ENCODE measurements at places on chromosomes 1 and 21.

GRCh38 chr21:39117440-39117970 is 65.7 kb downstream of the PSMG1 start:
- DNase-seq = no peak

- DNase-seq = no peak
Observed at GRCh38 chr1:14778541-14778897, 180.0 kb downstream of the KAZN start.

GRCh38 chr1:107195476-107195875 is 54.6 kb downstream of the NTNG1 start:
- DNase-seq = no peak

DNA sequence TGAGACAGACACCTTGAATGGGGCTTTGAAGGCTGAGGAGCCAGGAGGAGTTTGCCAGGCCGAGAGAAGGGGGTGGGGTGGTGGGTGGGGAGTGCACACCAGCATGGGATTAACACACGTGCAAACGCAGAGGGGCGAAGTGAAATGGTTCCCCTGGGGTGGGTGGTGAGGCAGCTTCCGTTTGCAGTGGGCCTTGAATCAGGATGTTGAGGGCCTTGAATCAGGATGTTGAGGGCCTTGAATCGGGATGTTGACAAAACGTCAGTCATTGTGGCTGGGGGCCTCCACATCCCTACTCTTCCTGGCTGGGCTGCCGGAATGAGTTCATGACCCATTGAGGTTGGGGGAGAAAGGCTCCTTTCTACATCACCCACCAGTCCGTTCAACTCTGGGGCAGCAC is 16.6 kb downstream of the LDLRAP1 start:
- peak; percentile 21 for DNase-seq

- no peak for DNase-seq
Observed at GRCh38 chr21:37270576-37271365, 3.6 kb upstream of the VPS26C start.

- DNase-seq = no peak
Observed at GRCh38 chr1:93811326-93812065, 67.5 kb downstream of the DNTTIP2 start.

DNA sequence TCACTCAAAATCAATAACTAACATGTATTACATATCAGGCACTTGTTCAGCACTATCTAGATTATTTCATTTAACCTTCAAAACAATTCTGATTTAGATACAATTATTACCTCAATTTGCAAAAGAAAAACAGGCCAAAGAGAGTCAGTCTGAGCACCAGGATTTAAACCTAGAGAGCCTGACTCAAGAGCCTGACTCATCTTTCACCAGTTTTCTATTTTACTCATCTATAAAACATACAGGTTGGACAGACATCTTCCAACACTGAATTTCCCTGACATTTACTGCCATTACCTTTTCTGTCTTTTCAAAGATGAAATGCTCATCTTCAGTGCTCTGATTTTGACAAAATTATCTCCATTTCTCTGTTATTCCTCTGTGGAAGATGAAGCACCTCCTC is 116.5 kb downstream of the MRPL39 start:
- no peak for DNase-seq

DNA sequence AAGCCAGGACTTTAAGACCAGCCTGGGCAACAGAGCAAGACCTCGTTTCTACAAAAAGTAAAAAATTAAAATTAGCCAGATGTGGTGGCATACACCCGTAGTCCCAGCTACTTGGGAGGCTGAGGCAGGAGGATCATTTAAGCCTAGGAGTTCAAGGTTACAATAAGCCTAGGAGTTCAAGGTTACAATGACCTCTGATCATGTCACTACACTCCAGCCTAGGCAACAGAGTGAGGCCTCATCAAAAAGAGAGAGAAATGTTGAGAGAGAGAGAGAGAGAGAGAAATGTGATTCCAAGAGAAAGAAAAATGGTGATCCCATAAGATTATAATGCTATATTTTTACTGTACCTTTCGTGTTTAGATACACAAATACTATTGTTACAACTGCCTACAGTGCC is 60.2 kb downstream of the PACC1 start:
- no peak for DNase-seq

- no peak for DNase-seq
Observed at GRCh38 chr1:55280731-55281130, 65.6 kb upstream of the USP24 start.

GRCh38 chr1:41672641-41673361 is 188.3 kb upstream of the EDN2 start:
- no peak for DNase-seq

GRCh38 chr1:12809933-12810332 is 18.7 kb downstream of the PRAMEF1 start:
- DNase-seq = no peak

- no peak for DNase-seq
Observed at GRCh38 chr21:27513825-27514224, 546.9 kb upstream of the ADAMTS5 start.

DNA sequence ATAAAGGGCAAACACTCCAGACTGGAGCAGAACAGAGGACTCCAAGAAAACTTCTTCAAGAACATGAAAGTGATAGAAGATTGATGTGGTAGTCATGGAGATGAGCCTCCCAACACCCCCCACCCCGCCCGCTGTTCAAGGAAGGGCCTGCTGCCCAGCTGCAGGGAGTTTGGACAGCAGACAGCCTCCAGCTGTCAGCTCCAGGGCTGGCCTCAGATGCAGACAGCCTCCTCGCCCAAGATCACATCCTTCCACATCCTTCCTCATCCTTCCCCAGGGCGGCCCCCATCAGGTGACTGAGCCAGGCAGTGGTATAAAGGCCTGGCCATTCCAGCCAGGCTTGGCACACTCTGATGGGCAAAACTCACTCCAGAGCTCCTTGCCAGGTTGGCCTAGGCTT is 24.6 kb downstream of the HMGN2 start:
- DNase-seq = no peak

DNA sequence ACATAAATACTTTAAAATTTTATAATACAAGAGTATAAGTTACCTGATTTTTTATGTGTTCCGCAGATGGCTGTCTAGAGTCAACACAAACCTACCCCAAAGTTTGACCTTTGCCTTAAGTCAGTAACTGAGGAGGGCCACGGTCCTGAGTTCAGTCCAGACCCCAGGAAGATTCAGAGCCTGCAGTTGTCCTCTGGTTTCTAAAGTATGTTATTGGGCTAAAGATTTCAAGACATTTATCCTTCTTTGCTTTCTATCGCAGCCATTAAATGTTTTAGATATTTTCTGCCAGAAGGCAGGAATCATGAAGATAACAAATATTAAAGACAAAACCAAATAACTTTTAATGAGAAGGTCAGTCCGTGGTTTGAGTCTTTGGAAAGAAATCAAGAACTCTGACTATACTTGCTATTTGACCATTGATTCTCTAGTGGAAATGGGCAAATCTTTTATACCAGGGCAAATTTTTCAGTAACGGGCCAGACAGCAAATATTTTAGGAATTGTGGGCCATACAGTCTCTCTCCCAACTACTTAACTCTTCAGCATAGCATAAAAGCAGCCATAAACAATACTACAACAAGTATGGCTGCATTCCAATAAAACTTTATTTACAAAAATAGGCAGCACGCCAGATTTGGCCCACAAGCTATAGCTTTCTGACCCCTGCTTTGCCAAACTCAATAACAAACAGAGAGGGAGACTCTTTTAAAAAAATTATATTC is 38.0 kb upstream of the HAO2 start:
- no peak for DNase-seq

- DNase-seq = no peak
Observed at GRCh38 chr1:118250232-118250631, 65.2 kb upstream of the SPAG17 start.

DNA sequence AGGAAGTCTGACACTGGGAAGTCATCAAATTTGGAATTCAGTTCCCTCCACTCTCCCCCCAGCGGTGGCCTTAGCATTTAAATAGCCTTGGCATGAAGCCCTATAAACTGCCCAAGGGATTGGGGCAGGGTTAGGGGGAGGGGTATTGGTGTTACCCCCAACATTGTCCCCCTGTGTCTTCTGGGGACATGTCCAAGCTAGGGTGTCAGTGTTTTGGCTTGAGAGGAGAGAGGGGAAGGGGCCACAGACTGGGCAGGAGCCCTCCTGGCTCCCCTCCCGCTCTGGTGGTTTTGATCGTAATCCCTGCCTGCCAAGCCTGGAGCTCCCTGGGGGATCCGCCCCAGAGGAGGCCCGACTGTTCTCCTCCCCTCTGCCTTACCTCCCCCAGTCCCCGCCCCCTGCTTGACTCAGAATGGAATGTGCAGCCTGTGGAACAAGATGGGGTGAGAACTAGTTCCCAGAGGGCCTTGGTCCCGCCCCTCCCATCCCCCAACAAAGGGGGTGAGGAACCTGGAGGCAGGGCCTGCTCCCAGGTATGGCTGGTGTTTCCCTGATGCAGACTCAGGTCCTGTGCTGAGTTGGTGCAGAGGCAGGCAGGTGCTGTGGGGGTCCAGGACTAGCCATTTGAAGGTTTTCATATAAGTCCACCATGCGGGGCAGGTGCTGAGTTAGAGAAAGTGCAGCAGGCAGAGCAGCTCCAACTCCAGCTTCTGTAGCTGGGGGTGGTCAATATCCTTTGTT is 7.4 kb downstream of the SOX13 start:
- no peak for DNase-seq

DNA sequence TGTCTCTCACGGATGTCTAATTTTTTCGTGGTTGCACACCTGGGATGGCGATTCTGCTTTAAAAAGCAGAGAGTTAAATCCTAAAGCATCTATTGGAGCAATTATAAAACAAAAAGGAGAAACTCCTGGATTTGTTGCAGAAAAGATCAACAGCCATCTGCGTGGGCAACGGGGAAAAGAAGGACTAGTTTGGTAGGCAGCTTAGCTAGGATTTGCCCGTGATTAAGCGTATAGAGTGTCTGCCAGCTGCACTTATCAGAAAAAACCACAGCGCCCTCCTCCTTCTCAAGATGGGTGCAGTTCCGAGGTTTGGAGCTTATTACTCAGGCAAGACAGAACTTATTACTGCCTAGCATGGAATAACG is 526 bp upstream of the SLC25A24 start:
- peak; percentile 53 for DNase-seq

GRCh38 chr1:53142226-53142853 is at the start of gene SLC1A7:
Gene SLC1A7 (minus strand): TSS chr1:53142638. CDS start chr1:53142449, 189 bp downstream.
- DNase-seq = no peak

DNA sequence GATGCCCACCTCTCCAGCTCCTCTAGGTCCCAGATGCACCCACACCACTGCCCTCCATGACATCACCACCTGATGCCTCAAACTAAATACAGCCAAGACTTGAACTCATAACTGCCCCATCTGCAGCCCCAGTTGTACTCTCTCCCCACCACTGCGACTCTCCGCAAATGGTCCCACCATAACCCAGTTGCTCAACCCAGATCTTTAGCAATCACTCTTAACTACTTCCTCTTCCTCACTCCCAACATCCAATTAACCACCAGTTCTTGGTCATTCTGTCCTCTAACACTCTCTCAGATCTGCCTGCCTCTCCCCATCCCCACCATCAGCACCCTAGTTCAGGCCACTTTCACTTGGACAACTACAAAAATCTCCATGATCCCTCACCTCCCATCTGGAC is 36.8 kb upstream of the PLA2G2C start:
- DNase-seq = no peak

- no peak for DNase-seq
Observed at GRCh38 chr1:53460211-53460634, 1.0 kb downstream of the DMRTB1 start.
